CD4-positive, CD25-positive, alpha-beta regulatory T cell (primary cell): ENCODE measurements at places on chromosomes 7 and 10. TPM values are rescaled to one million over a fixed set of nuclear protein-coding genes. Genes with fewer than 3 reads are reported as not detected.

The PAX4 gene
- polyA plus RNA-seq: not detected

DNA sequence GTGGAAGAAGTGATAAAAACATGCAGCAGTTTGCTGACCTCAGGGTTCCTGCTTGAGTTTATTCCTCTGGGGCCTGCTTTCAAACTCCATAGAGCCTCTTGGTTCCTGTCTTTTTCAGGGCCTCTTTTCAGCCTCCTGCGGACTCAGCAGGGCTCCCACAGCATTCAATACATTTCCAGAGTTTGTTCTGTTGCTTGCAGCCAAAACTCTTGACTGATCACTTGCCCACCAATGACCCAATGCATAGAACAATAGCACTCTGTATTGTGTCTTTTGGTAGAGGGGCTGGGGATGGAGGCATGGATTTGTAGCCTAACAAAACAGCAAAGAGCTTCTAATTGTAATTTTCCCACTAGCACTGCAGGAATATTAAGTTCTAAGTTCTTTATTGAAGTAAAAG, 50.8 kb upstream of the CREB5 start:
- DNase-seq: no peak

DNA sequence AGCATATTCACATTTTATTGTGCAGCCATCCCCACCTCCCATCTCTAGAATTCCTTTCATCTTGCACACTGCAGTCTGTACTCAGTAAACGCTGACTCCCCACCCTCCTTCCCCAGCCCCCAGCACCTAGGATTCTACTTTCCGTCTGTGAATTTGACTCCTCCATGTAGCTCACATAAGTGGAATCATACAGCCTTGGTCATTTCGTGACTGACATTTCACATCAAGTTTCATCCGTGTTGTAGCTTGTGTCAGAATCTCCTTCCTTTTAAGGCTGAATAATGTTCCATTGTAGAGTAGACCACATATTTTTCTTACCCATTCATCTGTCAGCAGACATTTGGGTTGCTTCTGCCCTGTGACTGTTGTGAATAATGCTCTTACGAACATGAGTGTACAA, 26.2 kb upstream of the TCERG1L start:
- DNase-seq: no peak

DNA sequence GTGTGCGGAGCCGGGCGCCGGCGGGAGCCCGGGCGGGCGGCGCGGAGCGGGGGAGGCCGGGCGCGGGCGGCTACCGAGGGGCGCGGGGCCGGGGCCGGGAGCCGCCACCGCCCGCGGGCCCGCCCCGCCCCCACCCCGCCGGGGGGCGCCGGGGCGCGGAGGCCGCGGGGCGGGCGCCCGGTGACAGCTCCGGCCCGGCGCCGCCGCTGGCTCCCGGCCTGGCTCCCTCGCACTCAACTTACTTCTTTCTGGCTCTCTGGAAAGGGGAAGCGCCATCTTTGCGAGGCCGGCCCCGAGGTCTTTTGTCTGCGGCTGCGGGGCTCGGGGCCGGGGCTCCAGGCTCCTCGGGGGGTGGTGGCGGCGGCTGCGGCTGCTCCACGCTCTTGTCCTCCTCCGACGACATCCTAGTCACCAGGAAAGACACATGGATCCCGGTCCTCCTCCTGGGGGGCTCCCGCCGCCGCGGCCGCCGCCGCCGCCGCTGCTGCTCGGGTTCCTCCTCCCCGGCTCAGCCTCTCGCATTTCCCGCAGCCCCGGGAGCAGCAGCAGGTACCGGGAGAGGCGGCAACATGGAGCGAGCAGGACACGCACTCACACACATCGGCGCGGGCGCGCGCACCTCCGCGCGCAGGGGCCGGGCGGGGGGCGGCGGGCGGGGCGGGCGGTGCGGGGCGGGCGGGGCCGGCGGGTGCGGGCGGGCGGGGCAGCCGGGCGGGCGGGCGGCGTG, at the start of gene KMT2C:
Gene KMT2C, minus strand, starts transcription at position 620 of the 727 bp plus-strand sequence. Its CDS starts 217 bp downstream, at position 403.
- DNase-seq: peak; percentile 50

GRCh38 chr10:16795410-16796073, 21.7 kb downstream of the RSU1 start:
- DNase-seq: no peak

- peak; percentile 100 for DNase-seq
Observed at GRCh38 chr10:74826142-74827044, at the start of gene KAT6B. TSS of gene KAT6B (plus strand) at chr10:74826600. CDS start at chr10:74842858, 16,258 bp downstream.

GRCh38 chr7:31192986-31193385, 140.9 kb downstream of the ADCYAP1R1 start:
- no peak for DNase-seq

DNA sequence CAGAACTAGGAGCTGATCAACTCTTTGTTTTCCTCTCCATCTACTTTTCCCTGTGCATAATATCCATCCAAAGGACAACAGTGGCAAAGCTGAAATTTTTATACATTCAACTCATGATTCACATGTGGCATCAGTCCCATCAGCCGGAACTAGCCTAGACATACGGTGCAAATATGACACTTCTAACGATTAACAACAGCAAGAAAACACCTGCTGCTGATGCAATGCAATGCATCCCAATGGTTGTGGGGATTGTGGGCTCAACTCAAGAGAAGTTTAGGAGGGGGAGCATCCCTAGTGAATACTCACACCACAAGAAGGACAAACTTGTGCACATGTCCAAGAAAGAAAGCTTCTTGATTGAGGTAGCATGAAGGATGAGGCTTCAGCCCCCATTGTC, 20.5 kb upstream of the STK17A start:
- DNase-seq: no peak
